ENCODE measurements at places on chromosomes 4 and X.

DNA sequence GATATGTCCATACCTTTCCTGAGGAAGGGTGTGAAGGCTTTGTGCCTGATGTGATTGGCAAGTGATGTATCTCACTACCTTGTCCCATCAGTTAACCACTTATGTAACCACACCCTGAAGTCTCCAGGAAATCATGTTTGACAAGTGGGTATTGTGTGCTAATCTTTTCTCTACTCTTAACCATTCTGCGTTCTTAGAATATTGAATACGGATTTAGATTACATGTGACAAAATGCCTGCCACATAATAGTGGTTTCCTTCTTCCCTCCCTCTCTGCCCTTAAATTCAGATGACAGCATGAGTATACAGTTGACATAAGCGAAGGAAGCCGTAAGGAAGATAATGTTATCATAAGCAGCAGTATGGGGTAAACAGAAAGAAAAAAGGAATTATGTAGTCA is 108.4 kb downstream of the KLHL8 start:
- no peak for DNase-seq

DNA sequence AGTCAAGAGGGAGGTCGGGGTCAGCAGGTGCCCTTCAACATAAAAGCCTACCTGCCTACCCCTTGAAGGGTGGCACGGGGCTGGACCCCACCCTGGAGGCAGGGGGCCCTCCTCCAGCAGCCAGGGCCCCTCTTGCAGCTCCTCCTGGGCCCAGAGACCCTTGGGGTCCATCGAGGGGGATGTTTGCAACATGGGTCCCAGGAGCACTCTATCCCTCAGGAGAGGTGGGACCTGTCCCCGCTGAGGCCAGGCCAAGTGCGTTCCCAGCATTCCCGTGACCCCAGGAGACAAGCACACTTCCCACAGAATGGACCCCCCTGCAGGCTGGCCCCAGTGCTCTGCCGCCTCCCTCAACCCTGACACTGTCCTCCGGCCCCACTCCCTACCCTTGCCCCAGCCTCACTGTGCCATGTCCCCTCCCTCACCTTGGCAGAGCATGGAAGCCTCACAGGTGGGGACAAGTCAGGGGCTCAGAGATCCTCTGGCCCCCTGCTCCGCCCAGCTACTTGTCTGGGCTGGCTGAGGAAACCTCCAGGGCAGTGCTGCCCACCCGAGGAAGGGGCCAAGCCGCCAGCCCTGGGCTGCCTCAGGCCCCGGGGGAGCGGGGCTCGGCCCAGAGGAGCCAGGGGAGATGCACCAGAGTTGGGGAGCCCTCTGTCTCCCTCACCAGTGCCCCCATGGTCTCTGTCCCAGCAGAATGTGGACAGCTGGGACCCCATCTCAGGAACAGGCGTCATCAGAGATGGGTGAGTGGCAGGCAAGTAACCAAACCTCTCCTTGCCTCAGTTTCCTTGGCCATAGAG is 2.2 kb downstream of the MXD4 start:
- DNase-seq = no peak

DNA sequence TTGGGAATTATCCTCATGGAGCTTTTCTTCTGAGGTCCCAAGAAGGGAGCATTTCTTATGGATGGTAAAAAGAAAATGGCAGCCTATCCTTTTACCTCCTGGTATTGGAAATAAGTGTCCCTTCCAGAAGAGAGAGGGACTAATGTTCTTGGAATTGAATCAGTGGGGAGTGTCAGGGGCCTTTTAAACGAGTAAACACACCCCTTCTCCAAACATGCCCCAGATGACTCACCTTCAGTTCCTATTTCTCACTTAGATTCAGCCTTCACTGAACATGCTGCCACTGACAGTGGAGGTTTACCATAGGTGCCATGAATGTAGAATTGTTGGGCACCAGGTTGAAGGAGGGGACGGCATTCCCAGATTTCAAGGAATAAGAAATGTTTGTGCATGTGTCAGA is 19.0 kb downstream of the MAGEC2 start:
- DNase-seq = no peak

DNA sequence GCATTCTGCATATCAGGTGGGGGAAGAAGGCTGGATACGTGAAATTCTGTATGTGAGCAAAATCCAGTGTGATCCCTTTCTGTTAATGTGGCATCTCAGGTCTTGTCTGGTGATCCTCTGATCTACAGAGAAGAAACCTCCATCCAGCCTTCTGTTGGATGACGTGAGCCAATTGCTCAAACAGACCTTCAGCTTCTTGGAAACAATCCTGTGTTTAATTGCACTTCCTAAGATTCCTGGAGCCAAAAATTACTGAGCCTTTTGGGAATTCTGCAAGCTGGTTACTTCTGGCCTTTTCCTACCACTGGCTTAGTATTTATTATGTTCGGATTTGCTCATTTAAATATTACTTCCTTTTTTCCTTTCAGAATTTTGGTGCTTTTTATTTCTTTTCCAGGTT is 51.2 kb downstream of the TRIML1 start:
- no peak for DNase-seq

DNA sequence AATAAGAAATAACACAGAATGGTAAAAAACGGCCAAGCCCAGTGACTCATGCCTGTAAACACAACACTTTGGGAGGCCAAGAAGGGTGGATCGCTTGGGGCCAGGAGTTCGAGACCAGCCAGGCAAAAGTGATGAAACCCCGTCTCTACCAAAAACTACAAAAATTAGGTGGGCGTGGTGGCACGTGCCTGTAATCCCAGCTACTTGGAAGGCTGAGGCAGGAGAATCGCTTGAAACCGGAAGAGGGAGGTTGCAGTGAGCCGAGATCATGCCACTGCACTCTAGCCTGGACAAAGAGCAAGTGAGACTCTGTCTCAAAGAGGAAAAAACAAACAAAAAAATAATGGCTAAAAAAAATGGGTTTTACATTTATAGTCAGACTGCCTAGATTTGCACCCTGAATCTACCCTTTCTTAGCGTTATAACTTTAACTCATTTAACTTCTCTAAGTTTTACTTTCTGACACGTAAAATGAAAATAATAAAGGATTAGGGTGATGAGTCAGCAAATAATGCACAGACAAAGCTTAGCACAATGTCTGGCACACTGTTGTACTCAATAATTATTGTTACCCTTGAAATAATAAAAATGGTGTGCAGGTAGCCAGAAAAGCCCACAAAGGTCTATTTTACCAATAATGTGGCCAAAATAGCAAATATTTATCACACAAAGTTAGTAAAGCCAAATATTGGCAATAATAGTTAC is 55.0 kb downstream of the ATP11C start:
- DNase-seq = no peak

DNA sequence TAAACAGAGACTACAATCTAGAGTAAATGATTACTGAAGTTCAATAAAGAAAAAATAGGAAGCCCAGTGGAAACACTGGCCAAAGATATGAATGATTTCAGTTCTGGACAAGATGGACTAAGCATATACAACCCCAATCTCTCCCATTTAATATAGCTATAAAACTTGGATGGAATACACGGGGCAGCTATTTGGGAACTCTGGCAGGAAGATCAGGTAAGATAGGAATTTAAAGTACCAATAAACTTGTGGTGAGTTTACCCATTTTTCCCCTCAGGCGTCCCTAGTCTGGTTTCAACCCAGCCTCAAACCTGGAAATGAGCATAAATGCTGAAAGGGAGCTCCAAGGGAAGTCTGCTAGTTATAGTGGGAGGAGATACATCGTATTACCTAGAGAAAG is 20.4 kb downstream of the NUP54 start:
- no peak for DNase-seq

DNA sequence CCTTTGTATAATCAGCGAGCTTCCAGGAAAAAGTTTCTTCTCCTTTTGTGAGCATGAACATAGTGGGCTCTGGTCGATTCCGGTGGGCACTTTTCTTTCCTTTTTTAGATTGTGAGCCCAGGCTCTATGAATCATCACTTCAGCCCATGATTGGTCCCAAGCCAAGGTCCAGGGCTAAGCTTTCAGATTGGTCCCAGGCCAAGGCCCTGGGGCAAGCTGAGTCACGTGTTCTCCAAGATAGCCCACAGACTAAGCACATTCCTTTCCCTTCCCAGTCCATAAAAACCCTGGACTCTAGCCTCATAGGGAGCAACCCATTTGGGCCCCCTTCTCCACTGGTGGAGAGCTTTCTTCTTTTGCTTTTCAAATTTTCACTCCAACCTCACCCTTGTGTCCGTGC is 430.5 kb downstream of the NAP1L3 start:
- no peak for DNase-seq

DNA sequence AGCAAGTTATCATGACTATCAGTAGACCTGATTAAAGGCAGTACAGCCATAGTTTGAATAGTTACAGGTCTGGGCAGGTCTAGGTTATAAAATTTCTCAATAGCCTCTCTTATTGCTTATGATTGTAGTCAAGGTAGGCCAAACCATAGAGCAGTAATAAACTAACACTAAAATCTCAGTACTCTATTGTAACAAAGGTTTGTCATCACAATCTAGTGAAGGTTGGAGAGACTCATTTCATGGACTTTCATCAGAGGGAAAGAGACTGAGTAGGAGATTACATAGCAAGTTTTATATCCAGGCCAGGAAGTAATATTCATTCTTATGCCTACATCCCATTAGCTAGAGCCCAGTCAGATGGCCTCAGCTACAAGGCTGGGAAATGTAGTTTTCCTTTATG is 141.0 kb downstream of the ASB9 start:
- DNase-seq = no peak

Measured in activated naive CD4-positive, alpha-beta T cell (primary cell).